Activated gamma-delta T cell treated with anti-CD3 and anti-CD28 coated beads, Interleukin-2, amount 50 U/mL, for 16 hours (primary cell): ENCODE measurements at places on chromosomes 4 and X.

DNA sequence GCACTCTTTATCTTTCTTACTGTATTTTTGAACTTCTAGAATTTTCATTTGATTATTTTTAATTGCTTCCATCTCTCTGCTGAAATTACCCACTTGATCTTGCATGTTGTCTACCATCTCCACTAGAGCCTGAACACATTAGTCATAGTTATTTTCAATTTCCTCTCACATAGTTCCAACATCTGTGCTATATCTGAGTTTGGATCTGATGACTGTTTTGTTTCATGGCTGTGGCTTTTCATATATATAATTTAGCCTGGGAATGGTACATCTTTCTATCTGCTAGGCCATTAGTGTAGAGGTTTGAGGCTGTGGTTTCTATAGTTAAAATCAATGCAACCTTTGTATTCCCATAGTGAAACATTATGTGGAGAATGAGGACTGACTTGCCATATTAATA is 33.2 kb downstream of the NPY2R start:
- DNase-seq = no peak

- no peak for DNase-seq
Measured at GRCh38 chrX:2657532-2658113, 33.5 kb upstream of the CD99 start.

DNA sequence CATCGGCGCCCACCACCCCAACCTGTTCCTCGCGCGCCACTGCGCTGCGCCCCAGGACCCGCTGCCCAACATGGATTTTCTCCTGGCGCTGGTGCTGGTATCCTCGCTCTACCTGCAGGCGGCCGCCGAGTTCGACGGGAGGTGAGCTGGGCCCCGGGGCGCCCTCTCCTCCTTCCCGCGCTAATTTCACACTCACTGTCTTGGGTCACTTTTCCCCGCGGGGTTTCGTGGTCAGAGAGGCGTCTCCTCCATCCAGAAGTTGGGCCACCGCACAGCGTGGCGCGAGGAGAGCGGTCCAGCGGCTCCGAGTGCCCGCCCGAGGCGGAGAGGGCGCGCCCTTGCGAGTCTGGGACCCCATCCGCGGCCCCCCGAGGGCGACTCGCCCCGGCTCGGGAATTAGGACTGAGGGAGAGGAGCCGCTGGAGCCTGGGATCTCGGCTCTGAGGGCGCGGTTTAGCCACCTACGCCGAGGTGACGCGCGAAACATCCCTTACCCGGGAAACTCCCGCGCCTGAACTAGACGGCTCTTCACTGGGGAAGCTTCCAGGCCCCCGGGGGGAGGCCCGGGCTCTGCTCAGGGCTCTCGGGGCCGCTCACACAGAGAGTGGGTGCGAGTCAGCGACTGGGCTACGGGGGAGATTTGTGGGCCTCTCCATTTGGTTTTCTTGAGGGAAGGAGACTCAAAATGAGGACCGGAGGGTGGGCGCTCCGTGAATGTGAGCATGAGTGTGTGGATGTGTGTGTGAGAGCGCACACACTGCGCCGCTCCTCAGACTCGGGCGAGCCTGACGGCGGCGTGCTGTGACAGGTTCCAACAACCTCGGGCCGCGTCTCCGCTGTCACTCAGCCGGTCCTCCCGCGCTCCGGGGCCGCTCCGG is 551 bp downstream of the NPNT start:
- DNase-seq = no peak

GRCh38 chr4:123937581-123937980 is 541.0 kb downstream of the SPRY1 start:
- no peak for DNase-seq

GRCh38 chr4:76666944-76667532 is 230.9 kb downstream of the SOWAHB start:
- no peak for DNase-seq

GRCh38 chr4:3786196-3786869 is 20.1 kb downstream of the ADRA2C start:
- DNase-seq = no peak
